GM12865 (cell line): ENCODE measurements at places on chromosomes 5 and 9.

GRCh38 chr5:108201721-108202120 lies 180.2 kb downstream of the FBXL17 start:
- DNase-seq, result no peak

DNA sequence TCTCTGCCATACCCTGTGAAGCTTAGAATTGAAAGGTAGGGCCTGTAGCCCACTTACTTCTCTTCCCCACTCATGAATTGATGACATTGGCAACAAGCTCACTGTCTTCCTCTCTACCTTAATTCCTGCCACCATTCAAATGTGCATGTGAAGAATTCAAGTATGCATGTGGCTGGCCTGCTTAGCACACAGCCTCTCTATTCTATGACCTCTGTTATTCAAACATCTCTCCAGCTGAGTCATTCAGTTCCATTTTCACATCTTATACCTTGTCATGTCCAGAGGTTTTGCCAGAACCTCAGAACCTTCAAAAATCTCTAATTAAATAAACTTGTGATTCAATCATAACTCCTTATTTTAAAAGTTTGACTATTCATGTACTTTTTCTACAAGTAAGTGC lies 114.7 kb upstream of the MAN2A1 start:
- DNase-seq, result no peak

DNA sequence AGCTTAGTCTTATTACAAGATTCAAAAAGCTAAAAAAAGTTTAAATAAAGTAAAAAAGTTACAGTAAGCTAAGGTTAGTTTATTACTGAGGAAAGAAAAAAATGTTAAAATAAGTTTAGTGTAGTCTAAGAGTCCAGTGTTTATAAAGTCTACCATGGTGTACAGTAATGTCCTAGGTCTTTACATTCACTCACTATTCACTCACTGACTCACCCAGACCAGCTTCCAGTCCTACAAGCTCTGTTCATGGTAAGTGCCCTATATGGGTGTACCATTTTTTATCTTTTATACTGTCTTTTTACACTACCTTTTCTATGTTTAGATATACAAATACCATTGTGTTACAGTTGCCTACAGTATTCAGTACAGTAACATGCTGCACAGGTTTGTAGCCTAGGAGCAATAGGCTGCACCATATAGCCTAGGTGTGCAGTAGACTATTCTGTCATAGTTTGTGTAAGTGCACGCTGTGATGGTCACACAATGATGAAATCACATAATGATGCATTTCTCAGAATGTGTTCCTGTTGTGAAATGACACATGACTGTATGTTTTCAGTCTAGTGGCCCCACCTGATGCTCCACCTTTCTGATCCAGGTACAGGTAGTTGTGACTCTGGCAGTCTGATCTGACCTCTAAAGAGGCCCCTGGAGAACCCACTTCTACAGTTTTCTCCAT lies 45.7 kb downstream of the SNX18 start:
- no peak for DNase-seq

DNA sequence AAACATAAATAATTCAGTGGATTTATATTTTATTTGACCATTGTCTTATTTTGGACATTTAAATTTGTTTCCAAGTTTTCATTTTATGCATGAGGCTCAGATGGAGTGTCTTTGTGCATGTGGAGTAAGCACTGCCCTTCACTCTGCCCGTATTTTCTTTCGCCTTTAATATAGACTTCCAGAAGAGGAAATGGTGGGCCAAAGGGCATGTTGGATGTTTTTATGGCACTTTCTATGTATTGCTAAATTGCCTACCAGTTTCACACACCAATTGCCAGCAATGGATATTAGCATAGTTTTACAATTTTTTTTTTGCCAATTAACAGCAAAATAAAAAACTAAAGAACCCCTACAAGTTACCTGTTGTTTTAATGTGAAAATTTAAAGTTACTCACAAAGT lies 38.4 kb downstream of the ZSWIM6 start:
- DNase-seq, result no peak

DNA sequence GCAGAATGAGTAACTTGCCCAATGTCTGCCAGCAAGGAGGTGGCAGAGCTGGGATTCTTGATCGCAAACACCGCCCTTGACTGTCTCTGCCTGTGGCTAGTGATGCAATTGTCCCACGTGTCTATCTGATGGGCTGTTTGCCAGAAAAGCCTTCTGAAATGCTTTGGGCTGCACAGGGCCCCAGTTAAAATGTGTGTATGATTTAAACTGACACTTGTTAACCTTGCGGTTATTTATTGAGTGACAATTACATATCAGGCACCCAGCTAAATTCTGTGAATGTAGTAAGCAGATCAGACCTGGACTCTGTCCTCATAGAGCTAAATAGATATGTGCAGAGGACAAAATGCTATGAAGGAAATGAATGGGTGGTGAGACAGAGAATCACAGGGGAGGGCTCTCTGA lies 11.6 kb upstream of the IL12B start:
- DNase-seq, result no peak

DNA sequence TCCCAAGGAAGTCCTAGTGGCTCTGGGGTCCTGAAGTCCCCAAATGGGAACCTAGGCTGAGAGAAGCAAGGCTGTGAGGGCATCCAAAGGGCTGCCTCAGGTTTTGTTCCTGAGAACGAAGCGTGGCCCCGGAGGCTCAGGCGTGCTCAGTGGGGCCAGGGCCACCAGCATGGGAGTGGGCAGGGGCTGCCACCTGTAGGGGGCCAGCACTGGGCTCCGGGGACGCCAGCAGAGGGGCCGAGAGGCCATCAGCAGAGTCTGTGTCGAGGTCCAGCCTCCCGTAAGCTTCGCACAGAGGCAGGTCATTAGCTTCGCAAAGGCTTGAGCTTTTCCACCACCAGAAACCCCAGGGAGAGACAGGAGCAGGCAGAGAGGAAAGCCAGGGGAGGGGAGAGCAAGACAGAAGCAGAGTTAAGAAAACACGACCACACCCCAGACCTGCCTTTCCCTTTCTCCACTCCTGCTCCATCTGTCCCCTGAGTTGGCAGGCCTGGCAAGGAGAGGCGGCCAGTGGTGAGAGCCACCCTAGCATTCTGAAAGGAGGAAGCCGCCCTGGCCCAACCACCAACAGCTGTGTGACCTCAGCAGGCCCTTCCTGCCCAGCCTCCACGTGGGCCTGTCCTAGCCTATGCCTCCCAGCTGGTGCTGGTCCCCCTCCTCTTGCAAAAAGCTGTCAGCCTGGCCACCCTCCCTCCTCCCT lies 5.5 kb upstream of the SURF6 start:
- DNase-seq, result no peak

GRCh38 chr5:28328681-28329080 lies 1290.3 kb upstream of the CDH9 start:
- DNase-seq, result no peak
